AG10803 (cell line): ENCODE measurements at places on chromosomes 1 and 21.

GRCh38 chr21:41349126-41349525 lies 12.7 kb upstream of the MX2 start:
- no peak for DNase-seq

DNA sequence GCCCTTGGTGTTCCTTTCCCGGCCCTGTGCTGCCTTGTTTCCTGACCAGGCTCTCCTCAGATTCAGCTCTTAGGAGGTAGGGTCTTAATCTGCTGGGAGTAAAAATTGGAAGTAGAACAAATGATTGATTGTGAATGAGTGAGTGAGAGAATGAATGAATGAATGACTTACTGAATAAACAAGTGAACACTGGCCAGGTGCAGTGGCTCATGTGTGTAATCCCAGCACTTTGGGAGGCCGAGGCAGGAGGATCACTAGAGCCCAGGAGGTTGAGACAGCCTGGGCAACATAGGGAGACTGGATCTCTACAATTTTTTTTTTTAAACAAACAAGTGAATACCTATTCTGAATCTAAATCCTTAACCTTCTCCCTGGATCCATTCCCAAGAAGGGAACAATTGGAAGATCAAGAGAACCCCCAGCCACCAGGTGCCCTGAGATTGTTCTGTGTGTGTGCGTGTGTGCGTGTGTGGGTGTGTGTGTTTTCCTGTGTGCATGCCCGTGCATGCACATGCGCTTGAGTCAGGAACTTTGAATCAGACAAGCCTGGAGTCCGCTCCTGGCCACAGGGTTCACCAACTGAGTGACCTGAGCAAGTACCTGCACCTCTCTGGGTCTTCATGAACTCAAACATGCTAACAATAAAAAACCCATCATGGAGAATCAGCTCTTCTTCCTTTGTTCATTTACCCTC lies 24.3 kb upstream of the CITED4 start:
- no peak for DNase-seq

DNA sequence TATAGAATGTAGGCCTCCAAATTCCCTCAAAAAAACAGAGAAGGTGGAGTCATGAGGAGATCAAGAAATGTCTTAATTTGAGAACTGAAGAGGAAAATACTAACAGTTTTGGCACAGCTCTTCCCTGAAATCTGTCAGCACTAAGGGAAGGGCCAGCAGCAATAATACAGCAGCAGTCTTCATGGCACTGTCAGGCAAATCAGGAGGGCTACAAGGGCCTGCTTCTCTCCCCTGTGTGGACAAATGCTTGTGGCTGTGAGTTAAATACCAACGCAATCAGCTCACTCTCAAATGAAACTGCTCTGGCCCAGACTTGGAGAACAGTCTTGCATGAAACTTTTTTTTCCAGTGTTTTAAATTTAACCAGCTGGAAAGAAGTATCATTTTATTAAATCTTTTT lies 20.5 kb upstream of the CNN3 start:
- DNase-seq, result peak; percentile 97

DNA sequence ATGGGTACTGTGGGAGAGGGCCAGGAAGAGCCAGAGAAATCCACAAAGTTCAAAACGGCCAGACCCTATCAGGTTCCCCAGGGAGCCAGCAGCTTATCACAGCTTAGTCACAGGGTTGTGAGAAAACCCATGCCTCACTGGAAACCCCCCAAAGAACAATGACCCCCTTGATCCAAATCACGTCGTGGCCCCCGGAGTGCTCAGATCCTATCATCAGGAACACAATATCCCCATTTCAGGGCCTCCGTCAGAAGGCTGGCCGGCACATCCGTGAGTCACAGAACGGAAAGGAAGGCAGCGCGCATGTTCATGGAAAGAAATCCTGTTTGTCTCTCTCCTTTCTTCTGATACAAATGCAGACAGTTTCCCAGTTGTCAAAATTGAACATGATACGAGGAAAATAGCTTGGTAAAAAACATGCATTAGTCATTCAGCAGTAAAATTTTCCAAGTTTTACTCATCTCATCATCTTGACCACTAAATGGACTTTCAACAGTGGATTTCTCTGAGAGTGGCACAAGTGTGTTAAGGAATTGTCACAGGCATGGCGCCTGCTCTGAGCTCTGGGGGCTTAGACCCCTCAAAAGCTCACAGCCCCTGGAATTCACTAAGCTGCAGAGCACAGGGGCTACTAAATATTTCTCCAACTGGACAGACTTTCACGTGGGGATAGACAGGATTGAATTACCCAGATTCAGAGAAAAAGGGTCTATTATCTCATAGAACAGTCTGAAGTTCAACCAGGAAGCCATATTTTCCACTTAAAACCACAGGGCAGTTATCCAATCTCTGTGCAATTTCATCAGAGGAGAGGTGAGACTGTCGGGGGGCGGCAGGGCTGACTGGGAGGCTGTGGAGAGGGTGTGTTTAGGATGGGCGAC lies 124.8 kb downstream of the RIPK4 start:
- DNase-seq, result peak; percentile 92

DNA sequence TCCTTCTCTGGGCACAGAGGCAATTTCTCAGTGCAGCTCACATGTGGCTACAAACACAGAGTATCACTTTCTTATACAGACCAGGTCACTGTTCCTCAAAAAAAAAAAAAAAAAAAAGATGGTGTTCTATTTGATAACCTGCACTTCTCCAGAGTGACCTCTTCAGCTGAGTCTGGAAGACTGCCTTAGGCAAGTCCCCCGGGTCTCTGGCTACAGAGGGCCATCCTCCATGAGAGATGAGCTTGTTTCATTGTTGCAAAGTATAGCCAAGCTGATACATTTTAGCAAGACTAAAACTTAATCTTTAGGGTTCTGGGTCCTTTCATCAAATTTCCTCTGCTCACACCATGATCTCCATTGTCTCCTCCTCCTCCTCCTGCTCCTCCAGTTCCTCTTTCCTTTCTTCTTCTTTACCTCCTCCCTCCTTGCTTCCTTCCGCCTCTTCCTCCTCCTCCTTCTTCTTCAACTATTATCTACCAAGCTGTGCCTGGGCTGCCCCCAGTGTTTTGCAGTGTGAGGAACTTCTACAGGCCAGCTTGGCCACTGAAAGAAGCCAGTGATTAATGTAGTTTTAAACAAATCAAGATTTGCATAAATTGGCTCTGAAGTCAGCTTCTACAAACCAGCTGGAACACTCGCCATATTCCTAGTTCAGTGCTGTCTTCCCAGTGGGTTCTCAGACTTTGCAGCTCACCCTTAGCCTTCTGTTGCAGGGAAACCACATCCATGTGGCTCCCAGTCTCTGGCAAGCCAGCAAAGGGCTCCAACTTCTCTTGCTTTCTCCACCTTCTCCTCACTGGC lies 139.4 kb downstream of the RUNX1 start:
- peak; percentile 66 for DNase-seq

DNA sequence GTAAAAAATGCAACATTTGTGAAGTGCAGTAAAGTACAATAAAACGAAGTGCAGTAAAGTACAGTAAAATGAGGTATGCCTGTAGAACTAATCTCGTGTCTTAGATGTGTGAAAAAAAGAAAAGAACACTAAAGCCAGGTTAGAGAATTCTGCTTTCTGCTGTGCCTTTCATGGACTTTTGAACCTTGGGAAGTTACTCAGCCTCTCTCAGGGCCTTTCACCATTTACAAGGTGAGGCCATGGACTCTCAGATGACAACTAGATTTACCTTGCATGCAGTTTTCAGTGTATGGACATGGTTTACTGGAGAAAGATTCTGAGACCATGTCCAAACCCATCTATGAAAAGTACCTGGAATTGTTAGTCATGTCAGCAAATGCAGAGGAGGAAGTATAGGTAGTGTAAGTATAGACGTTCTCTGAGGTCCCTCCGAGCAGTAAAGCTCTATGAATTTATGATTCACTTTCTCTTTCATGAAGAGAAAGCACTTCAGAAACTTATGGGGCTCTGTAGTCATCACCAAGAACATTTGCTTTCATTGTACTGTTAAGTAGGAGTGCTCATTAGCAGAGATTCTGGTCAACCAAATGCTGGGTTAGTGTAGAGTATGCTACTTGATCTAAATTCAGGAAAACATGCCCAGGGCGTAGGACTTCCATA lies 143.1 kb downstream of the CACNA1E start:
- DNase-seq, result no peak

GRCh38 chr1:179831852-179832699 lies 45.5 kb downstream of the TOR1AIP2 start:
- peak; percentile 49 for DNase-seq

- no peak for DNase-seq
Measured at GRCh38 chr21:38639571-38640354, 141.5 kb upstream of the ERG start.

DNA sequence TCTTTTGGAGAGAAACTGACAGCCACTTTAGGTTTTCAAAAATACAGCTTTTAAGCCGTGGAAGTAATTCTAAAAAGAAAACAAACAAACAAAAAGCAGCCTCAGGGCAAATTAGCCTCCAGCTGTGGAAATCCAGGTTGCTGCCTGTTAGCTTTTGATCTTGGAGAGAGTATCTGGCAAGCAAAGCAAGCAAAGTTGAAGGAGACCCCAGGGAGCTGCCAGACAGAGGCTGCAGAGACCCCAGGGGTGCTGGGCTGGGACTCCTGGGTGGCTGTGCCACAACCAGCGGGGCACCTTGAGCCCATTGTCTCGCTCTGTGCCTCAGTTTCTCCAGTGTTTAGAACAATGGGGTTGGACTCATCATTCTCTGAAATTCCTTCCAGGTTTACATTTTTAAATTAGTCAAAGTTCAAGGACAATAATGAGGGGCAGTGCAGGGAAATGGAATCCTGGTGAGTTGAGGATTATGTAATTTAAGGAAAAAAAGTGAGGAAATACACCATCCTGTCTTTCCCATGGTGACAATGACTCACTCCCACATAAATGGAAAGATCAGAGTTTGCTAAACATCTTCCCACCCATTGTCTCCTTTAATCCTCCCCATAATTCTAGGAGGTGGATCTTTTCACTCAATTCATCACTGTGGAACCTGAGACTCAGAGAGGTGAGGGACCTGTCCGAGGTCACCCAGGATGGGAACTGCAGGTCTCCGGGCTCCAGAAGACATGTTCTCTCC lies 480.5 kb downstream of the MATN1 start:
- no peak for DNase-seq

DNA sequence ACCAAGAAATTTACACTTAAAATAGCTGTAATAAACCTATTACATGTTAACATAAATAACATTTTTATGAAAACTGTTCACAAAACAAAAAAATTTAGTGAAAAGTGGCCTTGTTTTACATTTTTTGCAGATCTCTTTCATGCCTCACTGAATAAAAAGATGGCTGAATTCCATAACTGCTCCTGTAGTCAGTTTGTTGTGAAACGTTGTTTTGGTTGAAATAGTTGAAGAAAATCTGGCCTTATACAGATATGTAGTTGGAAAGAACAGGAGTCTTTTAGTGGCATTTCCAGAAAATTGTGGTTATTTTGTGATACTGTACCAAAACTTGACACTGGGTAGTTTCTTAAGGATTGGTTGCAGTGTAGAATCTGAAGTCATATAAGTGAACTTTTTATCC lies 18.1 kb downstream of the ITSN1 start:
- peak; percentile 69 for DNase-seq

GRCh38 chr21:44581158-44581557 lies 754 bp upstream of the KRTAP10-5 start:
- DNase-seq, result no peak

- DNase-seq, result no peak
Measured at GRCh38 chr1:26585471-26585870, 55.9 kb downstream of the RPS6KA1 start.

DNA sequence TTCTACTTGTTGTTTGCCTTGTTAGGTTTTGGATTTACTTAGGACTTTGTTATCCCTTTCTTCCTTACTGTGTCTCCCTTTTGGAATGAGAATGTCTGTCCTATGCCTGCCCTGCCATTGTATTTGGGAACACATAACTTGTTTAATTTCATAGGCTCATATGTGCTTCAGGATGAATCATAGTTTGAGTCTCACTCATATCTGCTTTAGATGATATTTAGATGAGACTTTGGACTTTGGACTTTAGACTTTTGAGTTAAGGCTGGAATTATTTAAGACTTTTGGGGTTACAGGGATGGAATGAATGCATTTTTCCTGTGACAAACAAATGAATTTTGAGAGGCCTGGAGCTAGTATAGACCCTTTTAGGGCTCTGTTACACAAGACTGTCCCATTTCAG lies 33.4 kb downstream of the PSMG1 start:
- DNase-seq, result no peak

GRCh38 chr1:205172729-205173366 lies 38.7 kb downstream of the DSTYK start:
- peak; percentile 95 for DNase-seq

DNA sequence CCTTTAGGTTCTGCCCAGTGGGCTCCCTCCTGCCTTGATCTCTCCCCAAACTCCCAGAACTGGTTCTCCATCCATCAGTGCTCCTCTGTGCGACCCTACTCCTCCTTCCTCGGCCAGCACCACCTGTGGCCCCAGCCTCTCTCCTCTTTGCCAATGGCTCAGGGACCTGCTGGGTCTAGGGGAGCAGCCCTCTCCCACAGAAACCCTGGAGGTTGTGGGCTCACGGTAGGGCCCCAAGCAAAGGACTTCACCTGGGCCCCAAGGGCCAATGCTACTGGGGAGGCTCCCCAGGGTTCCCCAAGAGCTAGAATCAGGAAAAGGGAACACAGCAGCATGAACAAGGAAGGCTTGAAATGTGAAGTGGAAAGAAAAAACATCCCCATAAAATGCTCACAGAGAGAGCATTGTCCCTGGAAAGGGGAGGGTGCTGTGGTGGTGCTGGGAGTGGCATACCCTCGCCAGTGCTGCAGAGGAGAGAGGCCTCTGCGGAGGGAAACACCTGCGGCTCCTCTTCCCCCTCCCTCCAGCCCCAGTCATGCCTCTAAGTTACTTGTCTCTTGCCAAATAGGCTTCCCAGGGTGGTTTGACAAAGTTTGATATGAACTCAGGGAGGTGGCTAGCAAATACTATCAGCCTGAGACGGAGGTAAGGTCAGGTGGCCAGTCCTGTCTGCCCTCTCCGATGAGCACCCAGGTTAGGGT lies 2.5 kb downstream of the TMEM63A start:
- no peak for DNase-seq

- no peak for DNase-seq
Measured at GRCh38 chr1:204704794-204705492, 19.4 kb upstream of the LRRN2 start.

- DNase-seq, result peak; percentile 97
Measured at GRCh38 chr21:41142051-41142795, 25.7 kb upstream of the BACE2 start.

GRCh38 chr1:193542690-193543089 lies 356.3 kb upstream of the B3GALT2 start:
- DNase-seq, result no peak

DNA sequence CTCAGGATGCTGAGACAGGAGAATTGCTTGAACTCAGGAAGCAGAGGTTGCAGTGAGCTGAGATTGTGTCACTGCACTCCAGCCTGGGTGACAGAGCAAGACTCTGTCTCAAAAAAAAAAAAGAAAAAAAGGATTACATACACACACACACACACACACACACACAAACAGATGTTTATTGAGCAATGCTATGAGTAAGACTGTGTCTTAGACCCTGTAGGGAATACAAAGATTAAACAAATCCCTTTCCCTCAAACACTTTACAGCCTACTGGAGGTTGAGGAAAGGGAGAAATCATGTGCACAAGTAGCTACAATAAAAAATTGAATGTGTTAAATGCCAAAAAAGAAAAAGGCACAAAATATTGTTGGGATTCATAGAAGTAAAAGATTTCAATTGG lies 58.1 kb downstream of the RPAP2 start:
- DNase-seq, result peak; percentile 89

- no peak for DNase-seq
Measured at GRCh38 chr1:223340637-223341036, 23.3 kb downstream of the SUSD4 start.

- peak; percentile 93 for DNase-seq
Measured at GRCh38 chr1:43835082-43836021, 98.2 kb upstream of the ARTN start.

- DNase-seq, result peak; percentile 84
Measured at GRCh38 chr1:51189421-51190073, 46.5 kb upstream of the RNF11 start.
